ENCODE measurements at places on chromosomes 6 and 20.

GRCh38 chr20:34110025-34110744 is 1.9 kb downstream of the EIF2S2 start:
- DNase-seq = no peak

DNA sequence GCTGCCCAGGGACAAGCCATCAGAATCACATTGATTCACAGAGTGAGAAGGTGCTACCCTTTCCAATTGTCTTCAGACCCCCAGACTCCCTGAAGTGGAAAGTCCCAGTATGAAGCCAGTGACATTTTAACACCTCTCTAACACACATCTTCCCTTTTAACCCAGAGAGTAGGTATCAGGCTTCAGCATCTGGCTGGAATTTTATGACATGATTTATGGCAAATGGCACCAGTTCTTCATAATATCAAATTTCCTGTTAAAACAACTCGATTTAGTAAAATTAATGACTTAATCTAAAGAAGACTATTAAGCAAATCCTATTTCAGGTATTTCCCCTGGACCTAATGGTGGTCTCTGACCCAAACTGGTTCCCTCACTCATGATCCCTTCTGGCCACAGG is 25.0 kb downstream of the KCNB1 start:
- DNase-seq = no peak

GRCh38 chr6:814378-815347 is 121.7 kb upstream of the EXOC2 start:
- no peak for DNase-seq

DNA sequence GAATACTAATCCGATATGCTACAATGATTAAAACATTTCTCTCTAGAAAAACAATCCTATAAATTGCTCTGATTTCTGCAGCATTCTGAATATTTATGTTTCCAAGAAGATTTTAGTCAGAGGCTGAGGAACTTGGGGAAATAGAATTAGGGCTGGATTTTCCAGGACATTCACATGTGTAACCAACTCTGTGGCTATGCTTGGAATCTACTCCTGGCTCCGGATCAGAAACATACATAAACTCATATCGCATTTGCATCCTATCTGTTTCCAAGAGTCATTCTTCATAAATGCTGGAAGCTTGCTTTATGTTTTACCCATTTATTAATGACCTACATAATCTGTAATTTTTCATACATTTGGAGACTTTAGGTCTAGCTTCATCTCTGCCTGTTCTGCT is 459.9 kb upstream of the MARCKS start:
- no peak for DNase-seq

- DNase-seq = no peak
These were observed 243.3 kb downstream of the ERMARD start for GRCh38 chr6:169994739-169995138.

- no peak for DNase-seq
These were observed 502.9 kb downstream of the HAO1 start for GRCh38 chr20:7437311-7437710.

DNA sequence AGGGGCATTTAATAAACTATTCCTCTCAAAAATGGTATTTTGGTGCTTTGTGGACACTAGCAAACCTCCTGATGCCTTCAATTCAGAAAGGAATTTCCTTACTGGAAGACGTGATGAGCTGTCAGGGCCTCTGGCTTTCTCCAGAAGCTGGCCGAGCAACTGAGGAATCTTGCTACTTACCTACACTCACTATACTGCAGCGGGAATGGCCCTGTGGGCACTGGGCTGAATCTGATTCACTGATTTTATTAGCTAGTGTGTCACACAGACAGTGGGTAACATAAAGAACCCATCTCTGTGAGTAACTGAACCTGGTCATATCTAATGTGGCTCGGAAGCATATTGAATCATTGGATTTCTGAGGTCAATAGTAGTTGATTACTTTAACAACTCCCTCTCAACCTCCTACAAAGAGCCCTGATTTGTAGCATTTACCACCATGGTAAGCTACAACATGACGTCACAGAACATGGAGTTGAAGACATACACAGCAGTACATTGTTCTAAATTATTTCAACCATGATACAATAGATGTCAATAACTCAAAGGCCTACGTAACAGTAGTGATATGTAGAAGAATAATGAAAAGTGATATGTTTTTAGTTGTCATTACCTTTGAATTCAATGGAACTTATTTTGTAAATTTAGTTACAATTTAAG is 232.1 kb downstream of the SYNE1 start:
- no peak for DNase-seq

All from activated naive CD4-positive, alpha-beta T cell treated with Interleukin-2 at 50 U/mL for 16 hours (primary cell).